DND-41 (cell line): ENCODE measurements at places on chromosomes 13 and 19.

- no peaks in the 10 kb centered on the region for H3K4me1 ChIP-seq
- 0 out of 2 replicates have a peak, but pooled peaks cover 3% of the 10 kb centered on the region for H3K36me3 ChIP-seq
- H3K27ac ChIP-seq, result 0 out of 2 replicates have a peak overlapping the region, but pooled peaks have one; percentile 13
Measured at GRCh38 chr19:23823952-23824389, 65.3 kb upstream of the ZNF681 start.

DNA sequence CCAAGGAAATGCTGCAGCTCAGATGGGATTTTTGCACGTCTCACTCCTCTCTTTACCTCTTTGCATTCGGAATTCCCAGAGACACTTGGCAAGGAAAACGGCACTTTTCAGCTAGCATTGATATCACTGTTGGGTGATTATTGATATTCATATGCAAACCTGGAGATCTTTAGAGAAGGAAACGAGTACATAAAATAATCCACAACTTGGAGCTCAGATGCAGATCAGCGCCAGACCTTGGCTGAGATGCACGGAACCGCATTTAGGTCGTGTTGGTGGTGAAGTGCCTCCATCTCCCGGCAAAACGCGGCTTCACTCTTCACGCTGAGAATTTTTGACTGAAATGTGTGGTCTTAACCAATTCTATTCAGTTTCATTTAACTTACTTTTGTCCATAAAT is 77.2 kb upstream of the ARHGEF7 start:
- H3K4me3 ChIP-seq, result no peak overlapping the region
- peaks cover 2% of the 10 kb centered on the region for H3K4me1 ChIP-seq
- no peaks in the 10 kb centered on the region for H3K36me3 ChIP-seq
- H3K27ac ChIP-seq, result no peak overlapping the region

DNA sequence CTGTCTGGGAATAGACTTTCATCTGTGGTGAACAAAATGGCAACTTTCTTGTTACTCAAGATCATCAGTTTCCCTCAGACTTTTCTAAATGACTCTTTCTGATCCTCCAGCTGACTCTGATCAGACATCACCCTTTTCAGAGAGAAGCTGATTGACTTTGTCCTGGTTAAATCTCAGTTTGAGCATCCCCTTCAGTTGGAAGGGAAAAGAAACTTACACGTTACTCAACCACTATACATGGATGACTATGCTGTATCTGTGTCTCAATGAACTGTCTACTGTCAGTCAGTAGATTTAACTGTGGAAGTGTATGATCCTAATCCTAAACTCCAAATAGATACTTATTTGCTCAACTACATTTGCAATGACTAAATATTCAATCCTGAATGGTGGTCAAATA is 118.5 kb downstream of the NALCN start:
- H3K36me3 ChIP-seq, result no peaks in the 10 kb centered on the region
- H3K4me1 ChIP-seq, result no peaks in the 10 kb centered on the region
- H3K27ac ChIP-seq, result no peak overlapping the region
- no peak for DNase-seq
- H3K4me3 ChIP-seq, result no peak overlapping the region
- no peaks in the 10 kb centered on the region for H3K27me3 ChIP-seq

DNA sequence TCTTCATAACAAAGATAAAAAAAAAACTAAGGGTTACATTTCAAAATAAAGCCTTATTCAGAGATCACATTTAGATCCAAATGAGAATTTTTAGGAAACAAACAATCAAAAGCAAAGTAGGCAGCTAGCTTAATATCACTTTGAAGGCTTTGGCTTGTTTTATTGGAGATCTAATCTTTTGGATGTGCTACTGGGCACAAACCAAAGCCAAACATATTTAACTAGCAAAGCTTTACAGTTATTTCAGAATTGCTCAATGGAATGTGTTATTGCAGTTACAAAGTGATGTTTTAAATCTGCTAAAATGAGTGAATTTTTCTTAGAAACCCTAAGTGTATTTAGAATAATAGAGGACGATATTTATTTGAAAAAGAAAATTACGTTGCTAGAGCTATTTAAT is 114.7 kb upstream of the KLHL1 start:
- no peak overlapping the region for H3K4me3 ChIP-seq
- no peak overlapping the region for H3K27ac ChIP-seq
- H3K4me1 ChIP-seq, result no peaks in the 10 kb centered on the region
- DNase-seq, result no peak
- H3K36me3 ChIP-seq, result no peaks in the 10 kb centered on the region

GRCh38 chr19:33159893-33160292 is 28.0 kb downstream of the WDR88 start:
- H3K27ac ChIP-seq, result peak overlapping the region; percentile 49
- no peak overlapping the region for H3K4me3 ChIP-seq
- H3K27me3 ChIP-seq, result no peaks in the 10 kb centered on the region
- no peaks in the 10 kb centered on the region for H3K36me3 ChIP-seq
- peaks cover 25% of the 10 kb centered on the region for H3K4me1 ChIP-seq

DNA sequence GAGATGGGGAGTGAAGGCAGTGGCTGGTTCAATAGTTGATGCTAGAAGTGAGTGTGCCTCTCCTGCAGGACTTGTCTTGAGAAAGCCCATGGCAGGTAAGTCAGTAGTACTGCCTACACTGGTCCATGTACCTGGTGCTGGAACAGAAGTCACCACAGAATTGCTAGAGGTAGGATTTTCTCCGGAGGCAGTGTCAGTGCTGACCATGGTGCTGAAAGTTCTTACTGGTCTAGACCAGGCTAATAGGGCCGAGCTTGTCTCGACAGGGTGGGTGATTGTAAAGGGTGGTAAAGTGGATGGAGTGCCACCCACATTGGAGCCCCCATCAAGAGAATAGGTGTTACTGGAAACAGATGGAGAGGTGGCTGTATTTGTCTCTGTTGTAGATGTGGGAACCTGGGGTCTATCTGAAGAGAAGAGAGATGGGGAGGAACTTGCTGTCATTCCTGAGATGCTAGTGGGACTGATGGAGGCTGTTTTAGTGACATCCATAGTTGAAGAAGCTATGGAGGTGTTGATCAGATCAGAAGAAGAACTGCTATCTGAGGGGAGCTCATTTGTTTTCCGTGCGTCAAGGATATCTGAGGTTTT is 36.6 kb downstream of the MUC16 start:
- H3K27ac ChIP-seq, result no peak overlapping the region
- H3K36me3 ChIP-seq, result no peaks in the 10 kb centered on the region
- no peak overlapping the region for H3K4me3 ChIP-seq
- H3K27me3 ChIP-seq, result no peaks in the 10 kb centered on the region

GRCh38 chr13:25232937-25233515 is 54.3 kb downstream of the MTMR6 start:
- no peaks in the 10 kb centered on the region for H3K27me3 ChIP-seq
- H3K27ac ChIP-seq, result no peak overlapping the region
- DNase-seq, result no peak
- no peaks in the 10 kb centered on the region for H3K36me3 ChIP-seq

DNA sequence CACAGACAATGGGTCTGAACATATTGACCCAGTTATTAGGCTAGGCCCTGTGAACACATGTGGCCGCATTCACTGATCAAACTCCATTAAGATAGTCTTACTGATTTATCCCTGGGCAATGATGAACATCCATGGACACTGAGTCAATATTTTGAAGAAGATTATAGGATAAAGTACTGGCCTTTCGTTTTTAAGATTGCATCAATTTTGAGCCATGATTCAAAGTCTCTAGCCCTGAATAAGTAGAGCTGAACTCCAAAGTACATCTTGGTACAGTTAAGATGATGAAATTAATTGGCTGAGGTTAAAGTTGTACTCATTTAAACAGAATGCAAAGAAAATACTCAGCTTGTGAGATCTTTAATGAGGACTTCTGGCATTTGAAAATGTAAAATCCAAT is 1581.9 kb downstream of the EFNB2 start:
- H3K4me3 ChIP-seq, result no peak overlapping the region
- no peaks in the 10 kb centered on the region for H3K27me3 ChIP-seq
- no peak for DNase-seq
- H3K27ac ChIP-seq, result no peak overlapping the region
- no peaks in the 10 kb centered on the region for H3K36me3 ChIP-seq

- H3K4me1 ChIP-seq, result no peaks in the 10 kb centered on the region
- no peak overlapping the region for H3K27ac ChIP-seq
- H3K36me3 ChIP-seq, result no peaks in the 10 kb centered on the region
Measured at GRCh38 chr13:39311619-39312018, 273.4 kb downstream of the NHLRC3 start.

DNA sequence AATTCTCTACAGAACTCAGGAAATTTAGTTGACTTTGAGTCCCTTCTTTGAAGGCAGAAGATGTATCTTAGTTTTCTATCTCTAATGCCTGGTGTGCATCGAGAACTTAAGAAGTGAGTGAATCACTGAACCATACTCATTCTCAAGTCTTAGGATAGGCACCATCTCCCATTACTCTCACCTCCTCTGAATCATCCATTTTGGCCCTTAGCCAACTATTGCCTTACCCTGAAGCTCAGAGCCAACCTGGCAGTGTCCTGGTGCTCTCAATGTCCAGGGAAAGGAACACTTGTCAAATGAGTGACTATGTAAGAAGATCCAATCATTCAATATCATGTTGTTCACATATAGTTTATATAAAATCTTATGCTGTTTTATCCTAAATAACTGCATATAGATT is 146.6 kb downstream of the RGCC start:
- H3K27me3 ChIP-seq, result no peaks in the 10 kb centered on the region
- DNase-seq, result no peak
- peaks cover 34% of the 10 kb centered on the region; the same call in 1 of the 2 replicates for H3K36me3 ChIP-seq
- H3K27ac ChIP-seq, result no peak overlapping the region
- no peaks in the 10 kb centered on the region for H3K4me1 ChIP-seq

DNA sequence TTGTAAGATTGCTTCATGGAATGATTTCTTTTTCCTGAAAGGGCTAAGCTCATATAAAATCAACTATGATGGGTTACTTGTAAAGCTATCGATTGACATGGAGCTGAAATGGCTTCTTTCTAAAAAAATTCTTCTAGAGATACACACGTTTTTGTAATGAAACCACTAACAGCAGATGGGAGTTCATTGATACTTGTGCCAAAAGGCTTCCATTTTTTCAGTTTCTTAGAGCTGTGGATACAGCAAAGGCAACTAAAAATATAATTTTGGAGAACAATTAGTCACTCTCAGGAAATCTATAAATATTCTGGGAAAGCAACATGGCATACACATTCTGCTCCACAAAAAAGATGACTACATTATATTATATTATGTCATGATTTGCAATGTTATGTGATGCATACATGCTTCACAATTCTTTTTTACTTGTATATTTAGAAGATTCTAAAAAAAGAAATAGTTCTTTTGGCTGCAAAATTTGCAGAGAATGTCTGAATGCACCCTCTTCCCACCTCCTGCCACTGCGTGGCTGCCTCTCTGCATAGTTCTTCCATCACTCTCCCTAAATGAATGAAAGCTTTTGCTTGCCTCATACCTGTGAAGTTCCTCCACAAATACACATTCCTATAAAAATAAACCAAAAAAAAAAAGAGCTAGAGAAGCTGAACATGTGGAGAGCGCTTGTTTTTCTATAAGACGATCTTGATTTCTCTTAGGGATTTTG is 802.5 kb downstream of the EFNB2 start:
- no peak for DNase-seq
- H3K4me1 ChIP-seq, result peaks cover 36% of the 10 kb centered on the region
- no peak overlapping the region for H3K4me3 ChIP-seq
- no peaks in the 10 kb centered on the region for H3K27me3 ChIP-seq
- no peaks in the 10 kb centered on the region for H3K36me3 ChIP-seq

GRCh38 chr19:41325640-41325946 is 15.6 kb downstream of the CCDC97 start:
- H3K27me3 ChIP-seq, result no peaks in the 10 kb centered on the region
- H3K4me1 ChIP-seq, result no peaks in the 10 kb centered on the region
- H3K4me3 ChIP-seq, result no peak overlapping the region
- peaks cover 89% of the 10 kb centered on the region for H3K36me3 ChIP-seq
- no peak overlapping the region for H3K27ac ChIP-seq

DNA sequence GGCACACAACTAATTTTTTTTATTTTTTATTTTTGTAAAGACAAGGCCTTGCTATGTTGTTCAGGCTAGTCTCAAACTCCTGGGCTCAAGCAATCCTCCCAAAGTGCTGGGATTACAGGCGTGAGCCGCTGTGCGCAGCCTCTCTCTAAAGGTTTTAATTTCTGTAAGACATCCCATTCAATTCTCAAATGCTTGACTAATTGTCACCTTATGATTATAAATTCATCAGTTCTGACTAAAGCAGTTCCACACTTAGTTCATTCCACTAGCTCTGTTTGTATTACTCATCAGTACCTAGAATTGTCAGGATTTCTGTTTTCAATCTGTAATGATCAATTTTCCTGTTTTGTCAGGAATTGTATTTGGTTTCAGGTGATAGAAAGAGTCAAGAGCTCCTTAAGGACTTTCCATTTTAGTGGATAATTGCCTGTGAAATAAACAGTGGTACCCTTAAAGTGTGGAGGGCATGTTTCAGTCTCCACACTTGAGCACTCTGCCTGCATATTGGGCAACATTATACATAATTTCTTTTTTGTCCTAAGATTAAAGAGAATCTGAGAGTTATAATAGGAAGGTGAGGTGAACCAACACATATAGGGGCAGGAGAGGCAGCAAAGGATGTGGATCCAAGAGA is 27.6 kb downstream of the GPALPP1 start:
- no peaks in the 10 kb centered on the region for H3K4me1 ChIP-seq
- H3K36me3 ChIP-seq, result peaks cover 55% of the 10 kb centered on the region; the same call in 1 of the 2 replicates
- no peak overlapping the region for H3K4me3 ChIP-seq

DNA sequence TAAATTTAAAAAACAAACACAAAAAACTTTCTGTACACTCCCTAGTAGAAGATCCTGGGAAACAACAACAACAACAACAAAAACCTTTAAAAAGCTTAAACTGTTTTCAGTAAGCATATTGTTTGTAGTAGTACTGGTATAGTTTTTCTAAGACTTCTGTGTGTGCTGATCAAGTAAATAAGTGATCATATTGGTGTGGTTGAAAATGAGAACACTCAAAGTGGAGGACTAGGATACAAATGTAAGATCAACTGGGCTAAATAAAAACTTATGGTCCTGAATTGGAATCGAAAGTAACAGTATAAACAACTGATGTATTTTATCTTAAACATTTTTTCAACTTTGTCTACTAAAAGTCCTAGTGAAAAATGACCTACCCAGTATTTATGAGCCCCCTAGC is 135.5 kb downstream of the FOXO1 start:
- no peaks in the 10 kb centered on the region for H3K36me3 ChIP-seq
- no peak for DNase-seq
- no peaks in the 10 kb centered on the region for H3K4me1 ChIP-seq

DNA sequence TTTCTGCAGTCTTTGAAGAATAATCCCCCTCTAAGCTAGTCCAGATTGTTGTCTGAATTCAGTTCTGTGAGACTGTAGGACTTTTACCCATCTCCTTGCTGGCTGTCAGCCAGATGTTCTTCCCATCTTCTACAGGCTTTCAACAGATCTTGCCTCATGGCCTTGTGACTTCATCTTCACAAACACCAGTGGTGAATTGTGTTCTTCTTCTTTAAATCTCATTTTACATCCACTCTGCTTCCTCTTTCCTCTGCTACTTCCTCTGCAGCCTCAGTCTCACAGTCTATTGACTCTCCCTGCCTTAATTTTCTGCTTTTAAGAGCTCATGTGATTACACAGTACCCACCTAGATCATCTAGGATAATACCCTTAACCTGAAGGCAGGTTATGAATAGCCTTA is 859.0 kb upstream of the SLITRK1 start:
- no peaks in the 10 kb centered on the region for H3K36me3 ChIP-seq
- H3K4me1 ChIP-seq, result no peaks in the 10 kb centered on the region
- H3K27me3 ChIP-seq, result no peaks in the 10 kb centered on the region
- no peak overlapping the region for H3K27ac ChIP-seq
- DNase-seq, result no peak

GRCh38 chr19:33468361-33469170 is 53.0 kb downstream of the PEPD start:
- H3K4me3 ChIP-seq, result no peak overlapping the region
- no peak overlapping the region for H3K27ac ChIP-seq
- H3K36me3 ChIP-seq, result no peaks in the 10 kb centered on the region
- DNase-seq, result no peak
- H3K27me3 ChIP-seq, result no peaks in the 10 kb centered on the region
- H3K4me1 ChIP-seq, result no peaks in the 10 kb centered on the region
